ENCODE measurements at places on chromosomes 7 and 10. TPM values are rescaled to one million over a fixed set of nuclear protein-coding genes. Genes with fewer than 3 reads are reported as not detected.
A peak's percentile ranks its signal among the peaks of the same experiment; 100 is the strongest.

WDR86 gene
- total RNA-seq = 71.8 TPM

PFKP gene
- 805 TPM for total RNA-seq

CYP2W1 gene
- total RNA-seq = 3.4 TPM

GPER1 gene
- total RNA-seq = 5.2 TPM

OR9A2 gene
- 0.60 TPM for total RNA-seq

LRIT1 gene
- total RNA-seq = not detected

GPR26 gene
- total RNA-seq = not detected

KCNH2 gene
- 91.5 TPM for total RNA-seq

TMEM184A gene
- total RNA-seq = 2.8 TPM

GDF2 gene
- 3.5 TPM for total RNA-seq

- no peak for DNase-seq
Measured at GRCh38 chr7:157962458-157963306, 624.9 kb downstream of the PTPRN2 start.

GRCh38 chr7:21868576-21868850, 77.2 kb downstream of the CDCA7L start:
- DNase-seq = no peak

- DNase-seq = no peak
Measured at GRCh38 chr7:70695795-70696083, 436.2 kb upstream of the GALNT17 start.

- no peak for DNase-seq
Measured at GRCh38 chr7:21131897-21132296, 296.0 kb upstream of the SP4 start.

DNA sequence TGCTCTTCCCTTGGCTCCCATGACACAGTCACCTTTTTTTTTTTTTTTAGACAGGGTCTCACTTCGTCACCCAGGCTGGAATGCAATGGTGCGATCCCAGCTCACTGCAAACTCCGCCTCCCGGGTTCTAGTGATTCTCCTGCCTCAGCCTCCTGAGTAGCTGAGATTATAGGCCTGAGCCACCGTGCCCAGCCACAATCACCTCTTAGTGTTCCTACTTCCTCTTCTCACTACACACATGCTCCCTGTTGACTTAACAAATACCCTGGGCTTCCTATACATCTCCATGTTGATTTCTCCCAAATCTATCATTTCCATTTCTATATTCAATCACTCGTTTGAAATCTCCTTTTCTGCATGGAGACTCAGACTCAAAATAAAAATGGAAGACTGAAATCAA, 91.7 kb downstream of the CUBN start:
- no peak for DNase-seq

DNA sequence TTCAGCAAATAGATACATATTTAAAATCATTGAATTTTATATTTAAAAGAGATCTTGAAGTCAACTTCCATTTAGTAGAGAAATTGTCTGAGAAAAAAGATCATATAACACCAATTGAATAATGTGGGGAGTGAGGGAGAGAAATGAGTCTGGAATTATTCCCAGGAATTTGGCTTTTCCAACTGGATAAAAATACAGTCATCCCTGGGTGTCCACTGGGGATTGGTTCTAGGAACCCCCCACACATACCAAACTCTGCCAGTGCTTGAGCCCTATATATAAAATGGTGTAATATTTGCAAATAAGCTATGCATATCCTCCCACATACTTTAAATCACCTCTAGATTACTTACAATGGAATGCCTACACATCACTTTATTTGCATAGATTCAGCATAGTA, 162.8 kb upstream of the SEMA3C start:
- DNase-seq = peak; percentile 40

GRCh38 chr7:55509322-55509721, 63.0 kb downstream of the VOPP1 start:
- DNase-seq = no peak

- no peak for DNase-seq
Measured at GRCh38 chr10:112526906-112527305, 79.9 kb downstream of the VTI1A start.

DNA sequence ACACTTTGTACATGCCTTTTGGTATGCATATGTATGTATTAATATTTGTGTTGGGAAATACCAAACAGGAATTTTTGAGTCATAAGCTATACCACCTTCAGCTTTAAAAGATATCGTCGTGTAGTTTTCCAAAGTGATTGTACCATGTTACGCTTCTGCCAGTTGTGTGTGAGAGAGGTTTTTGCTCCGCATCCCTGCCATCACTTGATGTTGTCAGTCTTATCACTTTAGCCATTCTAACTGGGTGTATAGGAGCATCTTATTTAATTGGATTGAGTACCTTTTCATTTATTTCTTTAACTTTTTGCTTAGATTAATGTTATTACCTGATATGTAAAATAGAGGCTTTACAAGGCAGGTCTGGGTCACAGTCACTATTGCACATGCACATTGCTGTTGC, 3.4 kb downstream of the KLHL7 start:
- no peak for DNase-seq

- no peak for DNase-seq
Measured at GRCh38 chr10:126205486-126206205, 182.6 kb downstream of the ADAM12 start.

DNA sequence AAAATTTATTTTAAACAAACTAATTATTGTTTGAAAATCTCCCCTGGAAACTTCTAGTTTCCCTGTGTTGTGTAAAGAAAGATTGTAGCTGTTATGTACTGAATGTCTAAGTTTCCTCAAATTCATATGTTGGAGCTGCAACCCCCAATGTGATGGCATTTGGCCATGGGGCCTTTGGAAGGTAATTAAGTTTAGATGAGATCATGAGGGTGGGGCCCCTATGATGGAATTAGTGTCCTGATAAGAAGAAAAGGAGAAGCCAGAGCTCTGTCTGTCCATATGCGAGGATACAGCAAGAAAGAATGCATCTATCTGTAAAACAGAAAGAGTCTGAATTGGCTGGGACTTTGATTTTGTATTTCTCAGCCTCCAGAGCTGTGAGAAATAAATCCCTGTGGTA, 179.5 kb downstream of the STK31 start:
- no peak for DNase-seq

- no peak for DNase-seq
Measured at GRCh38 chr7:25308246-25308645, 80.0 kb upstream of the NPVF start.
